ENCODE measurements at places on chromosomes 1 and 21. TPM values are rescaled to one million over a fixed set of nuclear protein-coding genes. Genes with fewer than 3 reads are reported as not detected.

DNA sequence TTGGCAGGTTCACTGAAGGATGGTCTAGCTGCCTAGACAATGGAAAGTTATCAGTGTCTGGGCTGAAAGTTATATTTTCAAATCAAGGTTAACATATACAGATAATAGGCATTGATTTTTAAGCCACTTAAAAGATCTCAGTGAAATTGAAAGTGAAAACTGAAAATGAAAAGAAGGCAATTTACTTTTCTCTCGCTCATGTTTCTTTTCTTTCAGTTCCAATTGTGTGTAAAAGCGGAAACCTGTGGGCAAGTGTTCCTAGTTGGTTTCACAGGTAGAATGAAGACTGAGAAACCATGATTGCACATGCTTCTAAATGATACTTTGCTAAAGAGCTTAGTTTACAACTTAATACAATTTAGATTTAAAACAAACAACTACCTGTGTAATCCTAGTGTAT is 383.7 kb downstream of the ZP4 start:
- no peak for DNase-seq

DNA sequence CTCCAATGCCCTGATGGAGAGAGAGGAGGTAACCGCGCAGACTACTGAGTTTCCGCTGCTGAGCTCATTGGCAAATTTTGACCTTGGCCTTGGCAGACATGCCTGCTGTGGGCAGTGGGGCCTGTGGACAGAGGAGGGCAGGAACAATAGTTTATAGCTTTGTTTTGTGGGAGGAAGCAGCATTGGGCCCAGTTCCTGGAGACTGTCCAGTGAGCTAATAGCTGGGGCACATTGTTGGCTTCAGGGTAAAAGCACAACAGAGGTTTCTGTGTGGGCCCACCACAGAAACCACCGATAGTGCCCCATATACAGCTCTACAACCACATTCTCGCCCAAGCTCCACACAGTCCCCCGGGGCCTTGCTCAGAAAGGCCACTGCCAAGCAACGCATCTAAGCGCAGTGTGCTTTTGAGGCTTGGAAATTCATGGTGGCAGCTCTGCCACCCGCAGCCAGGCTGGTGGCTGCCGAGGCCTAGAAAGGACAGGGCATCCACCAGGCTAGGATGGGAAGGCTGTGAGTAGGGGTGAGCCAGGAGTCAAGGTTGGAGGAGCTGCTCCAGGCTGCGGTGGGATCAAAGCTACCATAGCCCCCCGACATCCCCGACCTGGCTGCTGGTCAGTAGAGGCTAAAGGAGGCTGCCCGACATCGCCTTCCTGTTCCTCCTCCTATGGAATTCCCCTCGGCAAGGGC is 43.2 kb downstream of the NEK2 start:
- no peak for DNase-seq

- no peak for DNase-seq
Observed at GRCh38 chr1:78054559-78054958, 8.8 kb downstream of the GIPC2 start.

DNA sequence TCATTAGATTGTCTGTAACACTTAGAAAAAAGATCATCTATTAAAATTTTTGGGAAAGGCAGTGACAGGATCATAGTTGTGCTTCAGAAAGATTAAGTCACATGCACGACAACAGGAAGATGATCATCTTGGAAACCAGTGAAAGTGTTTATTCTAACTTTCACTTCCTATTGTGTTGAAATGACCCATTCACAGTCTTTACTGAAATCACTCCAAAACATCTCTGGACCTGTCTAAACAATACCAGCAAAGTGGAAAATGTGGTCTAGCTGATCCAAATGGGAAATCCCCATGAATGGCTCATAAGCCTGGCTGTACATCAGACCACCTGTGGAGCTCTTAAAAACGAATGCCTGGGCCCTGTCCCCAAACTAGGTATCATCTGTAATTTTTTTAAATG is 111.1 kb upstream of the ETV3 start:
- no peak for DNase-seq

DNA sequence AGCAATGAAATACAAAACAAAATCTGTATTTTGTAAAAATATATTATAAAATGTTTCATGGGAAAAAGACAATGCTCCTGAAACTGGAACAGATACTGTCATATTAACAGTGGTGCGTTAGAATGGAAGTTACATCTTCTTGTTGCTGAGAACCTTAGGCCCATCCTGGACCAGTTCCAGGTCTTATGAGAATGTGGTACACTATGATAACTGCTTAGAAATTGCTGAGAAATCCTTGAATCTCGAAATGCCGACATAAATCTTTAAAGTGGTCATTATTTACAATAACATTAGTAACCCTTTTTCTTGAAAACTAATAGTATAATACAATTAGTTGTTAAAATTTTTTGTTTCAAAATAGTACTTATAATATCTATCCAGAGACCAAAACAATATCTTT is 747.9 kb upstream of the NCAM2 start:
- no peak for DNase-seq

DNA sequence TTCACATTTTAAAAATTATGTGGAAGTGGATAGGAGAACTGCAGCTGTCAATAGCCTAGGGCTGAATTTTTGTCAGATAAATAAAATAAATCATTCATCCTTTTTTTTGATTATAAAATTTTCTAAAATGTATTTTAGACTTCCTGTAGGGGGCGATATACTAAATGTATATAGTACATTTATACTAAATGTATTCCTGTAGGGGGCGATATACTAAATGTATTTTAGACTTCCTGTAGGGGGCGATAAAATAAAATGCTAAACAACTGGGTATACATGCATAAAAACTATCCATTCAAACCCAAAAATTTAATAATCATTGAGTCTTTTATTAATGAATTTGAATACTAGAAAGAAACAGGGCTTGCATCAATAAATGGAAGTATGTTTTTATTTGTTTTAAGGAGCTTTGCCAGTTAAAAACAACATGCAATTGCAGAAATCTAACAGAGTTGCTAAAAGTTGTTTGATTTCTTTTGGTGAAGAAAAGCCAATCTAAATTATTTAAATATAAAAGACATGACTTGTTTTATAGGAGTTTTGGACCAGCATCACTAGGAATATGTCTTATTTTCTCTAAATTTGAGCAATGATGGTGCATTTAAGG is 31.4 kb downstream of the CLCA1 start:
- DNase-seq: no peak

GRCh38 chr1:244138399-244138798 is 87.3 kb downstream of the ZBTB18 start:
- DNase-seq: no peak

GRCh38 chr1:35886577-35887431 is 3.8 kb downstream of the AGO1 start:
- no peak for DNase-seq

DNA sequence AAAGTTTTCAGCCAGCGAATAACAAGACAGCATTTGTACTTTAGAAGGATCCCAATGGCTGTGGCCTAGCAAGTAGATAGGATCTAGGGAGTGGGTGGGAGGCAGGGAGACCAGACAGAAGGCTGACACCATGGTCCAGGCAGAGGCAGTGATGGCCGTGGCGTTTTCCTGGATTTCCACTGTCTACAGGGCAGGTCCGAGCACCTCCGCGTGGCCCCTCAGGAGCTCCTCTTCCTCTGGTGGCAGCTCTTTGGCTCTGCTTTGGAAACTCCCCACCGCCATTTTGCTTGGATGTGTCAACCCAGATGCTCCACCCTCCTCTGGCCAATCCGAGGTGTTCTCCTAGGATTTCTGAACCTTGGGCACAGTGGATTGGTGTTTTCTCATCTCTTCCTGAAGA is 25.1 kb downstream of the PADI4 start:
- DNase-seq: no peak

DNA sequence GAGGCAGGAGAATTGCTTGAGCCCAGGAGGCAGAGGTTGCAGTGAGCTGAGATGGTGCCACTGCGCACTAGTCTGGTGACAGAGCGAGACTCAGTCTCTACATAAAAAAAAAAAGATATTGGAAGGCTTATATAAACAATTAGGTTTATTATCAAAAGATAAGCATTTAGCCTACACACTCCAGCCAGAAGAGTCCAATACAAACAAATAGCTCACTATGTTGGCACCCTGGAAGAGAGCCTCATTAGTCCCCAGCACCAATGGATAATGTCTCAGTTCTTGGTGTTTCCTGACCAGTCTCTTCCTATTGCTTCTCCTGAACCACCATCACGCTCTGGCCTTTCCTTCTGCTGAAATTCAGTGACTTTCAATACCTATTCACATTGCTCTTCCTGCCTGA is 48.6 kb upstream of the ATP1A1 start:
- DNase-seq: no peak

Gene CORT
- total RNA-seq: 0.64 TPM

DNA sequence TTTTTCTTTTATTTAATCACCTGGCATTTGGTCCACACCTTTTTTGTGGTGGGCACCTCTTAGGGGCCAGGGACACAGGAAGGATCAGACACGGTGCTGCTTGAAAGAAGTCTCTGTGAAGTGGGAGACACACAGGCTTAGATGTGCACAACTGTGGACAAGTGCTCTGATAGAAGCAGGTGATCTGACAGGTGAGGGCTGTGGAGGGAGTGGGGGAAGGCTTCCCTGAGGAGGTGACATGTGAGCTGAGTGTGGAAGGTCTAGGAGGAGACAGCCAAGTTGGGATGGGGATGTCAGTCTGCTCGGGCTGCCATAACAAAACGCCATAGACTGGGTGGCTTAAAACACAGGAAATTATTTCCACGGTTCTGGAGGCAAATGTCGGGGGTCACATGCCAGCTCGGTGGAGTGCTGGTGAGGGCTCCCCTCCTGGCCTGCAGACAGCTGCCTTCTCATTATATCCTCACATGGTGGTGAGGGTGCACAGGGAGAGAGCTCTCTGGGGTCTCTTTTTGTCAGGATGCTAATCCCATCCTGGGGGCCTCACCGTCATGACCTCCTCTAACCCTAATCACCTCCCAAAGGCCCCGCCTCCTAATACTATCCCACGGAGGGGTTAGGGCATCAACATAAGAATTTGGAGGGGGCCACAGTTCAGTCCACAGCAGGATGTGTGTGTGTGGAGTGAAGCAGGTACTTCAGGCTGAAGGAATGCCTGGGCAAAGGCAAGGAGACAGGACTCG is 5.2 kb upstream of the KIAA1614 start:
- DNase-seq: no peak

GRCh38 chr1:151416231-151416630 is 16.9 kb downstream of the PSMB4 start:
- no peak for DNase-seq

GRCh38 chr1:202836623-202837403 is 26.1 kb downstream of the PCAT6 start:
- no peak for DNase-seq

GRCh38 chr1:186761358-186761757 is 67.4 kb upstream of the PLA2G4A start:
- no peak for DNase-seq

Gene TRIM45
- total RNA-seq: 1.1 TPM

- no peak for DNase-seq
Observed at GRCh38 chr1:111196213-111196612, 4.2 kb downstream of the DENND2D start.

- no peak for DNase-seq
Observed at GRCh38 chr1:197980457-197980856, 63.3 kb downstream of the LHX9 start.

Gene DNALI1
- total RNA-seq: 29.4 TPM

GRCh38 chr1:197180252-197180878 is 33.9 kb upstream of the ASPM start:
- no peak for DNase-seq

Gene MIER1
- 51.1 TPM for total RNA-seq

GRCh38 chr1:205258719-205259118 is 31.0 kb downstream of the TMCC2 start:
- DNase-seq: no peak

Gene NPHS2
- total RNA-seq: not detected

DNA sequence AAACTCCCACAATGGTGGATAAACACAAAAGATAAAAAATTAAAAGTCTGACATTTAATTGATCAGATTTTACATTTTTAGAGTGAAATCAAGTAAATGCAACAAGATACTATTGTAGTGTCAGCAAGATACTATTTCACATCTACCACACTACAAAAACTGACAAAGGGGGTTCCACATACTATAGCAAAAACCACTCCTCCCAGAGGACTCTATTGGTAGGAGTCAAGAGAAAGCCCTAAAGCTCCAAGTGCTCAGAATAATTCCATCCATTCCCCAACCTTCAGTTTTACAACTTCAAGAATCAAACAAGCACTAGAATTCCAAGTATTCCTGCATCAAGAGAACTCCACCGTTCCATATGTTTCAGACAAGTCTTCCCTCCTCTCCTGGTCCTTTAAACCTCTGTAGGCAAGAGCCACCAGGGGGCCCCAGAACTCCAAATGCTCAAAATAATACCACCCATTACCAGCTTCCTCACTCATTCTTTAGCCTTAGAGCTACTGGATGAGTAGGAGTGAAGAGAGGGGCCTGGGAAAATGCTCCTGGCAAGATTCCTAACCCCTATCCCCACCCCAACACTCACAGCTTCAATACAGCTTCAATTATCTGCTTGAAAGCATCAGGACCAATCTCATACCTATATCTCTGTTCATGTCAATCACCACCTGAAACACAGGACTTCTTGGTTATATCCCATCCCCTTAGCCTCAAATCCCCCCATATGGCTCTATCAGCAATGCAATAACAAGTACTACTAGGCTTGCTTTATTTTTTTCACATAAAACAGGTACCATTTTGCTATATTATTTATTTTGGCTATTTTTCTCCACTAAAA is 9.9 kb downstream of the TOR1AIP2 start:
- DNase-seq: no peak

- peak; percentile 14 for DNase-seq
Observed at GRCh38 chr1:228408869-228409805, 2.5 kb upstream of the TRIM11 start.

Gene PLA2G2D
- 0.44 TPM for total RNA-seq

- DNase-seq: no peak
Observed at GRCh38 chr1:198889101-198889500, 250.3 kb downstream of the PTPRC start.

Gene LCE2B
- not detected for total RNA-seq

Measured in breast epithelium (tissue), 4 donors.